NCI-H2171 treated with DMSO at 0.1 percent for 48 hours (cell line): ENCODE measurements at places on chromosomes 1 and 21.

- DNase-seq: no peak
Measured at GRCh38 chr1:23394684-23395083, 25.0 kb upstream of the ZNF436 start.

DNA sequence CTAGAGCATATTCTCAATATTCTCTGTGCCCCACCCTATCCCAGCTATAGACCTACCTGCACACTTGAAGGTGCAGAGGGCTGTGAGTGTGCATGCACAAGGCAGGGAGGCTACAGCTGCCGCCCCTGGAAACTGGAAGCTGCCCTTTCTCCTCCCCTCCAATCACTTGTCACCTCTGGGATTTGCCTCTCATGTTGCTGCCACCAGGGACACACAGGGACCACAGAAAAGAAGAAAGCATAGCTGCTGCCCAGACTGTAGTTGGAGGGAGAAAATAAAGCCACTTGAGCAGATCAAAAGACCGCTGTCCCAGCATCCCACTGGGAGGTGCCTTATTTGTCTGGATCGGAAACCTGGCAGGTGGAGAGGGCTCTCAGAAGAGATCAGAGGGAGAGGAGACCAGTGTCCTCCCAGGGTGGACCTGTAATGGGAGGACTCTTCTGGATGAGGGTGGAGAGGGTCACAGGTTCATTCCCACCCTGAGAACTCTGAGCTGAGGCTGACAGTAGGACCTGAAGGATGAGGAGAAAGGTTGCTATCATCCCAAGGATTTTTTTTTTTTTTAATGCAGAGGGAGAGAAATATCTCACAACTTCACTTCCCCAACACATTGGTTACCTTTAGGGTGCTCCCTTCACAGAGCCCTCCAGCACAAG, 7.6 kb upstream of the INPP5B start:
- DNase-seq: peak; percentile 54

DNA sequence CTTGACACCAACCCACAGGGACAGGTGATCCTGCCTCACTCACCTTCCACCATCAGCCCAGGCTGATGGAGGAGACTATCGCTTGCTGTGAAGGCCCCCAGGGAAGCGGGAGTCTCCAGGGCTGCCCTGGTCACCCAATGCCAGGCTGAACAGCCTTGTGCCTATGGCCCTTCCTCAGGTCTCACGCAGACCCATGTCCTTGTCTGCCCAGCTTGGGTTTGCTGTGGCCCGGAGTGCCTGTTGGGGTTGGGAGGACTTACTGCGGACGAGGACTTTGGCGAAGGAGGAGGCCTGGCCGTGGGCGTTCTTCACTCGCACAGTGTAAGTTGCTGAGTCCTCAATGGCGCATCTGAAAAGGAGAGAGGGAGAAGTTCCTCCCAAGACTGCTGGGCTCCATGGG, 14.3 kb downstream of the MYOM3 start:
- DNase-seq: no peak

GRCh38 chr21:43767984-43768867, 7.9 kb downstream of the CSTB start:
- DNase-seq: no peak

- no peak for DNase-seq
Measured at GRCh38 chr1:180616439-180616838, 15.4 kb upstream of the XPR1 start.

DNA sequence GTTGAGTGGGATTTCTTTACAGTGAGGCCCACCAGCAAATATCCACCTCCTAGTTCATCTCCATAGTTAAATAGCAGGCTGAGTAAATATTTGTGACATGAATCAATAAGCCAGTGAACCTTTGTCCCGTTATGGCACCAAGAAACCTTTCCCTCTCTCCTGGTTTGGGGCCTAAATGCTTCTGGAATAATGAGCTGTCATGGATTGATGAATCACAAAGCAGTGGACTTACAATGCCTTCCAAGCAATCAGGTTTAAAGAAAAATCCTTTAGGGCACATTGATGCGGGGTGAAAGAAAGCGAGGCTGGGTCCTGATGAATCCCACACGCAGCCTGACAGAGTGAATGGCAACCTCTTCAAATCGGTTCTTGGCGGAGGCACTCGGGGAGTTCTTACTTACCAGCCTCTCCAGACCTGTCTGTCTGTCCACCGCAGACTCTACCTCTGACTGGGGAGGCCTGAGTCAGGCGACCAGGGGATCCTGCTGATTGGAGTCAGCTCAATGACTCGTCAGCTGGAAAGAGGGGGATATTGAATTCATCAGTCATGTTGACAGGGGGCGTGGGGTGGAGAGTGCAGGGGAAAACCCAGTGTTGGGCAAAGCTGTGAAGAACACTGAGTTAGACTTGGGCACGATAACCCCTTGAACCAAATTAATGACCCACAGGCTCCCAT, 247.3 kb downstream of the PLPP3 start:
- no peak for DNase-seq

- DNase-seq: no peak
Measured at GRCh38 chr21:43988016-43988415, 24.1 kb upstream of the TRAPPC10 start.

DNA sequence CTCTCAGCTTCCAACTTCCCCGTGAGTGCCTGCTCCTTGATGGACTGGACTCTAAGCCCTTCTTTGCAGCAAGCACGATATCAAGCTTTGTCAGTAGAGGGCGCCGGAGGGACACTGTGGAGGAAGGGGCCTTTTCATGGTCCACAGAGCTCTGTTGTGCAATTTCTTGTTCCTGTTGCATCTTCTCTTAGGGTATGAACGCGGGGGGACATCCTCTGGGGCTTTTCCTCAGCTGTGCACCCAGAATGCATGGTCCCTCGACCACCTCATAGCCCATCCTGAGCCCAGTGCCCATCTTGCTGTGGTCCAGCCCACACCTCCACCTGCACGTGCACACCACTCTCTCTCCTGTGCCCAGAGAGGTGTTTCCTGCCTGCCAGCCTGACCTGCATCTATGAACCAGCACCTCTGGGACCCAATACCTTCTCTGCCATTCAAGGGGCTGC, 556.8 kb downstream of the PTPRU start:
- peak; percentile 76 for DNase-seq

GRCh38 chr1:92447976-92448375, 38.7 kb downstream of the GFI1 start:
- DNase-seq: no peak

GRCh38 chr1:925561-926421, 2.1 kb downstream of the SAMD11 start:
- no peak for DNase-seq

- no peak for DNase-seq
Measured at GRCh38 chr1:32062867-32063230, 9.9 kb upstream of the TMEM39B start.

GRCh38 chr1:157289424-157290105, 151.4 kb upstream of the ETV3 start:
- no peak for DNase-seq

DNA sequence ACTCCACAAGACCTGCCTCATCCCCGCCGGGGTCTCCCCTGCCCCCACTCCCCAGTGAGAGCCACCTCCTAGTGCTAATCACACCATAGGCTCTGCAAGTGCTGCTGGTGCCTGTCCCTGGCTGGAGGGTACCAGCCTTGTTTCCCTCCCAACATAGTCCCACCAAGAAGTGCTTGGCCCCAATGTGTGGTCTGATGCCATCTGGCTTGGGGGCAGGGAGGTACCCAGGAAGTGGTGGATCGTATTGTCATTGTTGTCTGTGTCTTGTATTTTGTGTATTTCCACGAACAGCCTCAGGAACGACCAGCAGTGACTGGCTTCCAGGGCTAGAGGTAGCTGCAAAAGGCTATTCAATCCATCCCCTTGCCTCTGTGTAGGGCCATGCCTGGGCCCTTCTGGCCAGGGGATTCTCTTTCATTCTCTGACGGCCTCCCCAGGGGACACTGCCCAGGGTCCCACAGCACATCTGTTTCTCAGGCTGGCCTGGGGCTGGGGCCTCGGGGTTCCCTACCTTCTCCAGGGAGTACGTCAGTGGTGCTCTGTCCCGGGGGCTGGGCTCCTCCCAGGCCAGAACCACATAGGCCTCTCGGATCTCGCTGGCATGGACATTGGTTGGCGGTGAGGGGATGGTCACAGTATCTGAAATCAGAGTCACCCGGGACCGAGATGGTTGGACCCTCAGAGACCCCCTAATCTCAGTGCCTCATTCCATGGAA, 22.8 kb downstream of the MYOM3 start:
- DNase-seq: no peak

GRCh38 chr21:45541221-45542039, 810 bp downstream of the SLC19A1 start:
- peak; percentile 55 for DNase-seq

DNA sequence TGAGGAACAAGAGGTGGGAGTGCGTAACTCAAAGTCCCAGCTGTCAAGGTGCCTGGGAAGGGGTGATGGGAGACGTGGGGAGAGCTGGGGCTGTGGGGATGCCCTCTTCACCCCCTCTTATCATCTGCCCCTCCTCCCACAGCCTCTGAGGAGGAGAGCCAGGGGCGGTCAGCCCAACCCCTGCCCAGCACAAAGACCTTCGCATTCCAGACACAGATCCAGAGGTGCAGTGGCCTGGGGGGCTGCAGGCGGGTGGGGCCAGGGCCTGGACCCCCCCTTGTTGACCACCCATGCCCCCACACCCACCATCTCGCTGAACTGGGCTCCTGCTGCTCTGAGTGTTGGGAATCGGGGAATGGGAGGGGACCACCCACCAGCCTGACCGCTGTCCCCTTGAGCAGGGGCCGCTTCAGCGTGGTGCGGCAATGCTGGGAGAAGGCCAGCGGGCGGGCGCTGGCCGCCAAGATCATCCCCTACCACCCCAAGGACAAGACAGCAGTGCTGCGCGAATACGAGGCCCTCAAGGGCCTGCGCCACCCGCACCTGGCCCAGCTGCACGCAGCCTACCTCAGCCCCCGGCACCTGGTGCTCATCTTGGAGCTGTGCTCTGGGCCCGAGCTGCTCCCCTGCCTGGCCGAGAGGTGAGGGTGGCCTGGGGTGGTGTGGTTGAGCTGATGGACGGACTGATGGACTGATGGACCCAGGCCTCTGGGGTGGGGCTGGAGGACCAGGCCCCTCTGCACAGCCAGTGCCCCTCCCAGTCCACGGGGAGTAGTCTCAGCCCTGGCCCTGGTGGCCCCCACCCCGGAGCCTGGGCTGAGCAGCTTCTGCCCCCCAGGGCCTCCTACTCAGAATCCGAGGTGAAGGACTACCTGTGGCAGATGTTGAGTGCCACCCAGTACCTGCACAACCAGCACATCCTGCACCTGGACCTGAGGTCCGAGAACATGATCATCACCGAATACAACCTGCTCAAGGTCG, 29.7 kb downstream of the TRIM11 start:
- DNase-seq: no peak
